ENCODE measurements at places on chromosomes 13 and 19.

GRCh38 chr19:46786236-46787039 lies 2.0 kb downstream of the SLC1A5 start:
- peak; percentile 89 for DNase-seq

- no peak for DNase-seq
Observed at GRCh38 chr19:18975869-18976268, 34.9 kb upstream of the HOMER3 start.

GRCh38 chr13:87777387-87777786 lies 106.2 kb downstream of the SLITRK5 start:
- DNase-seq = no peak

GRCh38 chr19:45768655-45768983 lies 433 bp downstream of the SIX5 start:
- no peak for DNase-seq

DNA sequence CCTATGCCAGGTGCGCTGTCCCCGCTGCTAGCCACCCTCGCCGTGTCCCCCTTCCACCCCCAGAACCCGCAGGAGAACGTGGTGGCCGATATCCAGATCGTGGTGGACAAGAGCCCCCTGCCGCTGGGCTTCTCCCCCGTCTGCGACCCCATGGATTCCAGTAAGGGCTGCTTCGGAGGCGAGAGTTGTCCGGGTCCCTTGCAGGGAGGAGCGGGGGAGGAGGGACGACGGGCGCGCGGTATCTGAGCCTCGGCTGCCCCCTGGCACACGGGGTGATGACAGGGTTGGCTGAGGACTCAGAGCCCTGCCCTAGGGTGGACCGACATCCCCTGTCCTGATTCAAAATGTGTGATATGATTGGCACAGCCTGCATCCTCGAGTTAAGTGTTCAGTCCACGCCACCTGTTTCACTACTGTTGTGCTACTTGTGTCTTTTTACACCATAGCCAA lies 653 bp downstream of the MVB12A start:
- DNase-seq = peak; percentile 74

GRCh38 chr13:75864718-75865117 lies 228.6 kb downstream of the LMO7 start:
- no peak for DNase-seq

GRCh38 chr19:17348700-17349099 lies 11.3 kb downstream of the GTPBP3 start:
- DNase-seq = peak; percentile 83

Measured in femur (tissue), 1 donor.